ENCODE measurements at places on chromosomes 5 and 9.
A peak's percentile ranks its signal among the peaks of the same experiment; 100 is the strongest.

GRCh38 chr5:127513408-127513970 lies 4.0 kb upstream of the PRRC1 start:
- DNase-seq, result no peak

- DNase-seq, result no peak
Observed at GRCh38 chr5:139315056-139315615, 21.6 kb downstream of the MATR3 start.

DNA sequence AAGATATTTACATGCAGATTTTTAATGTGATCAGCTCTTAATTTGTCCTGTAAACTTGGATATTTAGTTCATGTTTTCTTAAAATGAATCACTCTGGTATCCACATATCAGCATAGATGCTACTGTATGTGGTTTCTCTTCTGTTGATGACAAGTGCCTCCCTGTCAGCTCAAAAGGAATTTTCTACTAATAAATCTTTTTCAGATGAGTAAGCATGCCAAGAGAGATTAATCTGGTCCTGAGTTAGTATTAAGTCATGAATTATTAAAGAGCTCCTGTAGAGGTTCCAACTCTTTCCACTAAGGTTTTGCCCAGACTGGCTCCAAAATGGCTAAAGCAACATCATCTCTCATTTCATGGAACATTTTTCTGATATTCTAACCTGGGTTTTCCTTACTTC lies 129.2 kb downstream of the GOLPH3 start:
- DNase-seq, result no peak

GRCh38 chr9:91174772-91175171 lies 186.9 kb downstream of the AUH start:
- no peak for DNase-seq

DNA sequence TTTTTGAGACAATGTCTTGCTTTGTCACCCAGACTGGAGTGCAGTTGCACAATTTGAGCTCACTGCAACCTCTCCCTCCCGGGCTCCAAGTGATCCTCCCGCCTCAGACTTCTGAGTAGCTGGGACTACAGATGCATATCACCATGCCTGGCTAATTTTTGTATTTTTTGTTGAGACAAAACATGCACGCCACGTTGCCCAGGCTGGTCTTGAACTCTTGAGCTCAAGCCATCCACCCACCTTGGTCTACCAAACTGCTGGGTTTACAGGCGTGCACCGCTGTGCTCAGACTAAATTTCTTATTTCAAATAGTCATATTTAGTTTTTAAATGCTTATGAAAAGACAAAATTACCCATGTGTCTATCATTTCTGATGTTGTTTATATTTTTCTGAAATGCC lies 2324.1 kb downstream of the MAT2B start:
- DNase-seq, result no peak

GRCh38 chr9:77440057-77440456 lies 208.1 kb downstream of the GNA14 start:
- no peak for DNase-seq

DNA sequence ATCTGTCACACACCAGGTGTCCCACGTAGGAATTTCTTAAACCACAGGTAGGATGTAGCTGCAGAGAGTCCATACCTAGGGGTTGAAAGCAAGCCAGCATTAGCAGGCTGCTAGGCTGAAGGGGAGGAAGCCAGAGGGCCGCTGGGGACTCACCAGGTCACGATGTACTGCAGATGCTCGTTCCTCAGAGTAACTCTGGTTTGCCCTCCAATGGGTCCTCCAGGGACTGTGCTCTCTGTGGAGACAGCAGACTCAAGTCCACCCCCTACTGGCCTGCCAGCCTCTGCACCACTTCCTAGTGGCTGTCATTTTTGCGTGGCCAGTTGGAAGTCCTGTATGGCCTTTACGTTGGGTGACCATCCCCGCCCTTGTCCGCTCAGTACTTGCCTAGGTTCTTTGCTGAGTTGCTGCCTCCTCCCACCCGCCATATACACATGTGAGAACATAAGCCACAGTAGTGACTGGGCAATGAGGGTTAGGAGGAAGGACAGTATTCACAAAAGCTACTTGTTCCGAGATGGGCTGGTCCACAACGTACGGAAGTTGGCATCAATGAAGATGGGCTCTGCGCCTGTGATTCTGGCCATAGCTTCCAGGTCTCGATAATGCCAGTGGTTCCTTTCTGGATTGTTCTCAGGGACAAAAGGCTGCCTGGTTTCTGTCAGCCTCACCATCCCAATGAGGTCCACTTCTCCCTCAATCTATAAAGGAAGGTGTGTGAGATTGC lies 4.1 kb downstream of the RPL7A start:
- DNase-seq, result peak; percentile 42

GRCh38 chr9:129480745-129481144 lies 140.2 kb downstream of the C9orf50 start:
- DNase-seq, result no peak

- DNase-seq, result no peak
Observed at GRCh38 chr9:68443624-68444023, 87.2 kb downstream of the PGM5 start.

DNA sequence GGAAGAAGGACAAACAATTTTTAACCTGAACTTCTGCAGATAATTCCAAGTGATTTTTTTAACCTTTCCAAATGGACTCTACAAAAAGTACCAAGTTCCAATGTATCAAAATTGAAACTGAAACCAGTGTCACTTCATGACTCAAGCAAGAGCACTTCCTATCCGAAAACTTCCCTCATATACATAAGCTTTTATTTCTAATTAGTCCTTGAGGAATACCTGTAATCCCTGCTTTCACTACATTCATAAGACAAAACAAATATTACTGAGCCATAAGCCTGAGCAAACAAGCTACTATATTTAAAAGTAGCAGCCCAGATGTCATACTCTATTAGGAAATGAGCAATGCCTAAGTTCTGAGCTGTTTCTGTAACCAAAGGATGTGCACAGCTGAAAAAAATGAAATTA lies 224.4 kb downstream of the EBF1 start:
- no peak for DNase-seq

DNA sequence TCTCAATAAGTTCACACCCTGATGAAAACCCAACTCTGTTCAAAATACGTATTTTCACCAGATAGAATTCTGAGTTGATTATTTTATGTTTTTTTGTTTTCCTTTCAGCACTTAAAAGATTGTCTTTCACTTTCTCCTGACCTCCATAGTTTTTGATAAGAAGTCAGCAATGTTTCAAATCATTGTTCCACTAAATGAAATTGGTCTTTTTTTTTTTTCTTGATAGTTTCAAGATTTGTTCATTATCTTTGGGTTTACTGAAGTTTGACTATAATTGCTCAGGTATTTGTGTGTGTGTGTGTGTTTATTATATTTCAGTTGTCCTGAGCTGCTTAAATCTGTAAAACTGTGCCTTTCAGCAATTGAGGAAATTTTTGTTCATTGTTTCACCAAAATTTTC lies 498.7 kb downstream of the TLE1 start:
- DNase-seq, result no peak

DNA sequence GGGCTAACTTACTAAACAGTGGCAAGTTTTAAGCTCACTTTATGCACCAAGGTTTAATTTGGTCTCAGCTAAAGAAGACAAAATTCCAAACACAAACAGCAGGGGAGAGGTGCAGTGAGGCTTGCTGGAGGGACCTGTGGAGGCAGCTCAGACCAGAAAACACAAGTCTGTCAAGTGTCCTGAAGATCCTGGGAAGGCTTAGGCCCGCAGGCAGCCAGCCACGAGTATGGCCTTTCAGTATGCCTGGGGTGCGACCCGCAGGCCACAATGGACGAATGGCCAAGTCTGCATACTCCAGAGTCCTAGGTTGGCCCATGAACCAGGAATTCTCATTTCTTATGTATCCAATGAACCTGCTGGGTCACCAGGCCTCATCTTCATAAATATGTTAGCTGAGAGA lies 9.3 kb downstream of the CCNI2 start:
- DNase-seq, result no peak

DNA sequence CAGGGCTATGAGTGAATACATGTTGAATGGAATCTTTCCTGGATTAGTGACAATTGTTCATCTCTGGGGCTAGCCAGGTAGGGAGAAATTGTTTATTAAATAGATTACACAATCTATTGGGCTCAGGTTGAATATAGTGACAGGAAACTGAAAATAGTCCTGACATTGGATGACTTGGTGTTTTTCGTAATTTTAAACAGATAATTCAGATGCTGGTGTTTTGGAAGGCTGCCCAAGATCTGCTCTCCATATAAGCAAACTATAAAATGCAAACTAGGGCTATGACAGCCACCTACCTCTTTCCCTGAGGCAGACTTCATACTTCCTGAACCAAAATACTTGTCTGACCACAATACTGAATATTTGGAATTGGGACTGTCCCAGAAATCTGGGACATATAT lies 99.1 kb downstream of the ENC1 start:
- DNase-seq, result no peak

DNA sequence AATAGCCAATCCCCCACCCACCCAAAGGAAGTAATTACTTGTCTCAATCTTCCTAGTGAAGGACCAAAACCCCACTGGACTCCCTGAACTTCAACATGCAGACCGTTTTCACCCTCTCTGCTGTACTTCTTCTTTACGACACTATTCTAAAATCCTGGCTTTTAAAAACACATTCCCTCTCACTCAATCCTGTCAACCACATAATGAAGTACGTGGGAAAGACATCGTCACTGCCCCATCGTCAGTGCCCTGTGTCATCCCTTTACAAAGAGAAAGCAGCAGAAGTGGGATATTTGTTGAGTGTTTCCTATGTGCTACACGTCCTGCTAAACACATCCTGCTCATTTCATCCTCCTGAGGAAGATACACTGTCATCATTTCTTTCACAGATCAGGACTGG lies 54.2 kb downstream of the MAPKAP1 start:
- DNase-seq, result no peak

DNA sequence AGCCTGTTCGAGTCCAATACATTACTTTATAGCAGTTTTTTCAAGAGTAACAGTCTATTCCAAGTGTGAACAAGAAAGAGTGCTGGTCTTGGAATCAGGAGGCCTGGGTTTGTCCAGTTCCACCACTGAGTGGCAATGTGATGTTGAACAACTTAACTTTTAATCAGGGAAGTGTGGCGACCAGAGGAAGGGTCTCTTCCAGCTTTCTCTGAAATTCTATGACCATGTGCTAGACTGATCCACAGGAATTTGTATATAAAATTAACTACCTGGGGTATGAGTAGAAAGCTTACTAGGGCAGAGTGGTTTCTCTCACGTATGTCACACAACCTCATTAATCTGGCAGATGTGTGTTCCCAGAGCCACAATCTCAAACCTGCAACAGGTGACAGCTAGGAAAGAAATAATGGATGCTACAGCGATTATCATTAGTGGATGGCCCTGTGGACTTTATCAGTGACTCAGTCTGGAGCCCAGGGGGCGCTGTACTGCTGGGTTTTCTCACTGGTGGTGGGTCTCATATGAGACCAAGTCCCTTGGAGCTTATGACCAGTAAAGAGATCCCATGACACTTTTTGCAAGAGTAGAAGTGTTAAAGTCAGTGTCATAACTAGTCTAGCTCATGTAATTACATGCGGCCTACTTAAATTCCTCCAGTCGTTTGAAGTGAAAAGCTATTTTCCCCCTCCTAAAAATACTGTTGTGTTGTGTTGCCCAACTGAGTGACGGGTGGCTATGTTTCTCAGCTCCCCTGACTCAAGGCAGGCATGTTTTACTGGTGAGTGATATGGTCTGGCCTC lies 116.5 kb downstream of the GDNF start:
- peak; percentile 11 for DNase-seq

DNA sequence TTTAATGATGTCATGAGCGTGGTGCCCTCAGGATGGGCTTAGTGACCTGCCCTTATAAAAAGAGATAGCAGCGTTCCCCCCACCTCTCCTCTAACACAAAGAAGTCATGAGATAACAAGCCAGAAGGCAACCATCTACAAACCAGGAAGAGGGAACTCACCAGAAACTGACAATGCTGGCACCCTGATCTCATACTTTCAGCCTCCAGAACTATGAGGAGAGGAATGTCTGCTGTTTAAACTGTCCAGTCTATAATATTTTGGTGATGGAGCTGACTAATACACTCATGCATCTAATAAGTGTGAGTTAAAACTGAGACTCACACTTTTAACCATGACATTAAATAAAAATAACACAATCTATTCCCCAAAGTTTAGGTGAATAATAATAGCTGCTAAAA lies 156.1 kb upstream of the SPEF2 start:
- no peak for DNase-seq

DNA sequence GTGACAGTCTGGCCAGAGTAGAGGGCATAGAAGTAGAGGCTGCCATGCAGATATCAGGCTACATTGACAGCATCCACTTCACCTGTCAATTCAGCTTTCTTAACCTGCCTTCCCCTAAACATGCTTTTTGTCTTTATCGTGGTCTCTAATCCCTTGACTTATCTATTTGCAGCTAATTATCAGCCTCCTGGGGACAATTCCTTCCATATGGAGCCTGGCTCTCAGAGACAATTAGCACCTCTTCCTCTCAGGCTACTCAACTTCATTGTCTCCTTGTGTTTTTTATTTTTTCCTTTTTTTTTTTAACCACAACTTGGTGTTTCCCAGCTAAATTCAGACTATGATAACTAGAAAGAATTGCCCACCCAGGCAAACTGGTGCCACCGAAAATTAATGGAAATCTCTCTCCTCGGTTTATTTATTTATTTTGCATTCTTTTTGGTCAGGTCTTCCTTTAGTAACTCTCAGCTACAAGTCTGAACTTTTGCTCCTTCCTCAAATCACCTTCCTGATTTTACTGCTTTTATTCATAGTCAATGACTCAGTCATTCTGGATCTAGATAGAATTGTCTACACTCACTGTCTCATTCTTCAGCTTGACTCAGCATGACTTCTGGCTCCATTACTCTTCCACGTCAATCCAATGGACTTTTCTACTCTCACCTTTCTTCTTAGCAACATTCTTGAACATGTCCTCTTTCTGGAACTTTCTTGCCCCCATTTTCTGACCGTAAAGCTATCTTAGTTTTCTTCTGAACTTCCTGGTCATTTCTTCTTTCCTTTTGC lies 63.0 kb upstream of the BASP1 start:
- no peak for DNase-seq

DNA sequence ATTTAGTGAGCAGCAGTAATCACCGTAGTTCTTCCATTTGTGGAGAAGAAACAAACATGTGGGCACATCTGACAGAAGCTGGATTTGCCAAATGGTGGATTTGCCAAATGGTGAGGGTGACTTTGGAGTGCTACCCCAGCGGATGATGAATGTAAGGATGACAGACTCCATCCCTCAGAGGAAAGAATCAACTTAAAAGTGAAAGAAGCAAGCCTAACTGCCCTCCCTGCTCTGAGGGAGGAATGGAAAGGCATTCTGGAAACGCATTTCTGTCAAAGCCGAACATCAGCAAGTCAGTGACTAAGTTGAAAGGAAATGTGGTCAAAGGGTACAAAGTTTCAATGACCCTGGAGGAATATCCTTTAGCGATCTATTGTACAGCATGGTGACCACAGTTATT lies 143.5 kb downstream of the GPBP1 start:
- no peak for DNase-seq

Data from germinal center (tissue), 1 donor.